ENCODE measurements at places on chromosomes 5 and 9. TPM values are rescaled to one million over a fixed set of nuclear protein-coding genes. Genes with fewer than 3 reads are reported as not detected.

IFNA14 gene
- not detected for total RNA-seq

TLE4 gene
- total RNA-seq = 73.6 TPM

GRCh38 chr5:765948-766631 is 18.4 kb downstream of the ZDHHC11B start:
- DNase-seq = no peak

GRCh38 chr5:54570916-54571315 is 53.4 kb downstream of the SNX18 start:
- no peak for DNase-seq

DNA sequence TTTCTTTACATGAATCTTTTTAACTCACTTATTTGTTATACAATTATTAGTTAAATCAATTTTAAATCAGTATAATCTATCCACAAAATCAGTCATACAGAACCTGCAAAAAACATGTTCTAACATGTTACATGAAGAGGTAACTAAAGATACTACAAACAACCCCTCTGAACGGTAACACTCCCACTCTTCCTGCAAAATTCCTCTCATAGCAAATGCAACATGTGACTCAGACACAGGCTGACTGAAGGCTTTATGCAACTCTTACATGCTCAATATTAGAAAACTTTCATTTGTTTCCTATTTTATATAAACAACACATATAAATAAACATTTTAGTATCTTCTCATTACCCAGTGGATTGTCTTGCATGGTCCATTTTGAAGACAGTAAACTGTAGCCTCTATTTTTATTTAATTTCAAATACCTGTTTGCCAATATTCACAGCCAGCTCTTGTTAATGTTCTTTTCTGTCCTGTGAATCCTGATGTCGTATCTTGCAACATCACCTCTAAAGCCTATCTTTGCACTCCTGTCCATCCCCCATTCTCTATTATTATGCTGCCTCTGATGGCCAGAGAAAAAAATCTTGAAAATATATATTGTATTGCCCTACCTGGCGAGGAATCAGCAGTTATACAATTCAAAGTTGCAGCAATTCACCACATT is 100.5 kb upstream of the CCDC152 start:
- no peak for DNase-seq

UCK1 gene
- 37.4 TPM for total RNA-seq

DNA sequence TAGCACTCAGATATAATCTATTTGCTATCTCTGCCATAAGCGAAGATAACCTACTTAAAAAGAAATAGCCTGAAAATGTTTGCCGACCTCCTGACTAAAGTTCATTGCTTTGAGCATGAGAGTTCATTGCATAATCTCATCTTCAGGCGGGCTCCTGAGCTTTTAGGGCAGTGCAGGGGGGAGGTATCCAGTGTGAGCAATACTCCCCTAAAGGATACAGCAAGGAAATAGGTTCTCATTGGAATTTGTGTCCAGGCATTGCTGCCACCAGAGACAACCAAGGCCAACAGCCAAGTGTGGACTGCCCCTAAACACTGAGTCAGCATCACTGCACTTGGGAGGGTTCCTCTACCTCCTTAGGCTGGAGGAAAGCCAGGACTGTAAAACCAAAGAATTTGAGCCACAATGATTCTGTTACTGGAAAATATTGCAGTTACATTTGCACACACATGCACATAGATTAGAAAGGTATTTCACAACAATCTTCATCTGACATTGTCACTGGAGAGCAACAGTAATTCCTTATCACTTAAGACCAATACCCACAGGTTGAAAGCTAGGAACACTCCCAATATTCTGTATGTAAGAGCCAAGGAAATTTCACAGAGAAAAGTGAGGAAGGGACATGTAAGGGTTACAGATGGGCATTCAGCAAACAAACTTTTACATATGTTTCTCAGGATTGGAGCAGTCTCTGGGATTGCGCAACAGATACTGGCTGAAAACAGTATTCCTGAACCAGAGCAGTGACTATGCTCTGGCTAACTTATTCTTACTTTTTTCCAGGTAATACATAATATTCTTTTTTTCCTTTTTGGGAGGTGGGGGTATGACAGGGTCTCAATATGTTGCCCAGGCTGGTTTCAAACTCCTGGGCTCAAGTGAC is 98.6 kb upstream of the TLE1 start:
- no peak for DNase-seq

- DNase-seq = no peak
These were observed 17.0 kb downstream of the SWI5 start for GRCh38 chr9:128293091-128293490.

GRCh38 chr5:7878381-7878873 is 9.5 kb downstream of the MTRR start:
- no peak for DNase-seq

GRCh38 chr9:75185585-75186170 is 97.4 kb downstream of the OSTF1 start:
- peak; percentile 68 for DNase-seq

BICD2 gene
- total RNA-seq = 37.9 TPM

DNA sequence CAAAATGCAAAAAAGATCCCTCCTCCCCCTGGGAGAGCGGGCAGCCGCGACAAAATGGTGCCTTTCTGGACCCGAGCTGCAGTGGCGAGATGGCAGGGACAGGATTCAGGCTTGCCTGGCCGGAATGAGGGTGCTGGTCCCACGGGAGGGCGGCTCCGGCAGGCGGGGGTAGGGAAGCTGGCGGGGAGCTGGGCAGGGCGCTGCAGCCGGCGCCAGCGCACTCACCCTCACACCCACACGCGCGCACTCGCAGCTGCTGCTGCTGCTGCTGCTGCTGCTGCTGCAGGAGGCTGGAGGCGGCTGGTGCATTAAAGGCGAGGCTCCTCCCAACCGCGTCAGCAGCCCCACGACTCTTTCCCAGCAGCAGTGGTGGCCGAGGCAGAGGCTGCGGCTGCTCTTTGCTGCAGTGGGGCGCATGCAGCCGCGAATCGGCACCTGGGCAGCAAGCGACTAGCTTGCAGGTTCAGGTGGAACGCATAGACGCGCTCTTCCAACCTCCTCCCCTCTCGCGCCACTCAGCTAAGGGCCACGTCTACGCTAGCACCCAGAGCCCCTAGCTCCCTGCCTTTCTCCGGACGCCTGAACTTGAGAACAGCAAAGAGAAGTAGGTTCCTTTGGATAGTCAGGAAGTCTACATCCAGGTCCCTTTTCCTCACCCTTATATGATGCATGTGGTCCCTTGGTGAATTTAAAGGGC is at the start of gene PPP2R2B:
Gene PPP2R2B, minus strand, starts transcription at position 282 of the 697 bp plus-strand sequence.
- DNase-seq = peak; percentile 78

NEUROG1 gene
- total RNA-seq = not detected

OTP gene
- not detected for total RNA-seq

TRPM3 gene
- not detected for total RNA-seq

CEP72 gene
- total RNA-seq = 15.3 TPM

DNA sequence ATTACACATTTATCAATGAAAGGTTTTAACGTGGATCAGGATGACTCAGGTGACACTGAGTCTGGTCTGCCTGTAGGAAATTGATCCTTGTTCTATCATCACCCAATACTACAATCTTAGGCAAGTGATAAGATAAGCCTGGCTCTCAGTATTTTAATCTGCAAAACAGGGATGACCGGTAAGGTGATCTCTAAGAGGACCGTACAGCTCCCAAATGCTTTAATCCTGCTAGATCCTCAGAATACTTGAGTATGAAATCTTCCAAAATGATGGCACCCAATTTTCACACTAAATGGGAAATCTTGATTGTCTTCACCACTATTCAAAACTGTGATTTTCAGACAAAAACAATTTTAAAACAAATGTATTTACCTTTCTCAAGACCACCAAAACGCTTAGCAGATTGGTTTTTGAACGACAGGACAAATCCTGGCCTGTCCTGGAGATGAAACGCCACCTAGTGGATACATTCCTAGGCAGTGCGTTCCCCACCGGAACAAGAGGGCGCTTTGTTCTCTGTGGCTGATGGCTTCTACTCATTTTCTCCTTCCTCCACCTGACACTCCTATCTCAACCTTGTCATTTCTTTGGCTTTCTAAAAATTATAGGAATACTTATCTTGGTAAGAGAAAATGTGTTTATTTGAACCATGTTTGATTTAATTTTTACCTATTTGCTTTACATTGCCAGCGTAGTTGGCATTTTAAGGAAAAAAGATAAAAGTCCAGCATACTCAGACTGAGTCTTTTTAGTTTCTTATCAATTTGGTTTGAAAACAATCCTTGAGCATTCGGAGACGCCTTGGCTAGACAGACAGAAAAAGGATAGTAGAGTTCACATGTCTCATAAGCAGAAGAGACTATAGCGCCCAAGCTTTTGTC is 41.2 kb upstream of the VCAN start:
- no peak for DNase-seq
